Liver (tissue), 10 donors: ENCODE measurements at places on chromosomes 7 and 10.

DNA sequence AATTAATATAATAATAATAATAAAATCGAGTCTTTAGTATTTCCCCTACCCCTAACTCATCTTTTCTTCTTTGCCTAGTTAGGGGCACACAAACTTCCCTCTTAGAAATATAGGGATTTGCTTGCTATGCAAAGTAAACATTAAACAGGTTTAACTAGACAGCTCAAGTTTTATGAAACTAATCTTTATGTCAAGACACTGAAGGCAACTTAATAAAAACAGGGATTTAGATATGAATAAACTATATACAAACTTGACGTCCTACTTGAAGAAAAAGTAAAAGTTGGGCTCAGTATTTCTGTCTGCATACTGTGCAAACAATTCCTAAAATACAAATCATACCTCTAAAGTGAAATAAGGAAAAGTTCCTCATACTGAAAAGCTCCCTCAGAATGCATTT lies 52.1 kb upstream of the CAV2 start:
- no peaks in the 10 kb centered on the region for H3K4me1 ChIP-seq
- H3K27ac ChIP-seq, result no peak overlapping the region
- no peaks in the 10 kb centered on the region for H3K36me3 ChIP-seq
- no peak for DNase-seq

DNA sequence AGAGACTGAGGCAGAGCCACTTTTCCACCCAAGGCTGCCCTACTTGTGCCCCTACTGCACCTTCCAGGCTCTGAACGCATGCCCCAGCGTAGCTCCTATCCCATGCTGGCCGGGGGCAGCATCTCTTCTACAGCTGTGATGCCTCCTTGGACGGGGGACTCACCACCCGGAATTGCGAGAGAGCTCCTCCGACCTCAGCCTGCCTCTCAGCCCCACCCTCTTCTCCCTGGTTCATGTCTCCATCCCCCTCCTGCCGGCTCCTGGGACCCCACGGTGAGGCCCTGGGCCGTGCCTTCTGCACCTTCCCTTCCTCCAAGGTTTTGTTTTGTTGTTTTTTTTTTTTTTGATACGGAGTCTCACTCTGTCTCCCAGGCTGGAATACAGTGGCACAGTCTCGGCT lies 112.4 kb downstream of the MICALL2 start:
- no peak overlapping the region for H3K4me3 ChIP-seq
- no peaks in the 10 kb centered on the region for H3K36me3 ChIP-seq
- DNase-seq, result no peak

DNA sequence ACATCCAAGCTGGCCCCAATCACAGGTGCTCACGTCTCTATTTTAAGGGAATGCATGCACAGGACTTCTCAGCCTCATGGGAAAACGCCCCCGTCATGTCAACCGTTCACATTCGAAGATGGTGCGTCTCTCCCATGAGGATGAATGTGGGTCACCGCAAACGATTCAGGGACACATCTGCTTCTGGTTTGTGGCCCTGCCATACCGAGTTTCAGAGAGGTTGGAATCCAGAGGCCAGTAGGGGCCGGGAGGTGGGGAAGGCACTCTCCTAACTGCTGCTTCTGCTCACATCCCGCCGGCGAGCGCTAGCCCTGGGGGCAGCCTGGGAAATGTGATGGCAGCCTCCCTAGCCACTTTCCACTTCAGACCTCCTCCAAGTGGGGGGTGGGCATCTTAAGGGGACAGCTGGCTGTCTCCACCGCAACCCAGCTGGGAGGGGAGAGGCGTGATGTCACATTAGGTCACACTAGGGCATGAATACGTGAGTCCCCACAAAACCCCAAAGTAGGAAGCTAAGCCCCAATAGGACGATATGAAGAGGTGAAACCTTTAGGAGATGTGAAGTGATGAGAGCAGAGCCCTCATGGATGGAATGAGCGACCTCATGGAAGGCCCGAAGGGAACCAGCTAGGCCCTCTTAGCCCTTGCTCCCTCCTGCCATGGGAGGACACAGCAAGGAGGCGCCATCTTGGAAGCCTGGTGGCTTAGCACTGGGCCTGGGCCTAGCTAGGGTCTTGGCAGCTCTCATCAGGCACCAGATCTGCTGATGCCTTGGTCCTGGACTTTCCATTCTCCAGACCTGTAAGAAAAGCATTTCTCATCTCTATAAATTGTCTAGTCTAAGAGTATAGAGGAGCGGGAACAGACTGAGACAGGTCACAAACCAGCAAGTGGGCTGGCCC lies 107.8 kb downstream of the TCERG1L start:
- H3K27ac ChIP-seq, result no peak overlapping the region
- no peaks in the 10 kb centered on the region for H3K27me3 ChIP-seq
- H3K4me3 ChIP-seq, result no peak overlapping the region
- no peaks in the 10 kb centered on the region for H3K4me1 ChIP-seq
- H3K36me3 ChIP-seq, result no peaks in the 10 kb centered on the region

GRCh38 chr7:106031300-106032035 lies 68.4 kb downstream of the CDHR3 start:
- H3K36me3 ChIP-seq, result no peaks in the 10 kb centered on the region
- H3K4me3 ChIP-seq, result no peak overlapping the region
- H3K27me3 ChIP-seq, result no peaks in the 10 kb centered on the region
- no peak for DNase-seq

GRCh38 chr7:89511900-89512299 lies 642.4 kb upstream of the STEAP1 start:
- no peak overlapping the region for H3K27ac ChIP-seq
- DNase-seq, result no peak
- H3K27me3 ChIP-seq, result no peaks in the 10 kb centered on the region
- H3K36me3 ChIP-seq, result no peaks in the 10 kb centered on the region
- no peaks in the 10 kb centered on the region for H3K4me1 ChIP-seq

DNA sequence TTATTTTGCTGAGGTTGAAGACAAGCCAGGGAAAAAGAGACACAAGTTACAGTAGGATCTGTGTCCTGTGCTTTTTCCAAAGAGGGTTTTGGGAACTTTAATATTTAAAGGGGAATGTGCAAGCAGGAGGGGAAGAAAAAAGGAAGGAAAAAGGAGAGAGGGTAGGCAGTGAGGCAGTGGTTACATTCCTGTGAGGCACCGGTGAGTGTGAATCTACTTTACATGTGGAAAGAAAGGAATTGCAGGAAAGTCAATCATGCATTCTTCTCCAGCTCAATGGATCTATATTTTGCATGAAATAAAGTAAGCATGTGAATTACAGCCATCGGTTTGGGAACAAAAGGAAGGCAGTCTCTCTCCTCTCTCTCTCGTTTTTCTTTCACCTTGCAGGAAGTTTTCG lies 12.6 kb upstream of the DYNC2I1 start:
- H3K4me1 ChIP-seq, result no peaks in the 10 kb centered on the region
- no peak overlapping the region for H3K4me3 ChIP-seq
- no peak for DNase-seq
- no peaks in the 10 kb centered on the region for H3K36me3 ChIP-seq
- H3K27me3 ChIP-seq, result no peaks in the 10 kb centered on the region

DNA sequence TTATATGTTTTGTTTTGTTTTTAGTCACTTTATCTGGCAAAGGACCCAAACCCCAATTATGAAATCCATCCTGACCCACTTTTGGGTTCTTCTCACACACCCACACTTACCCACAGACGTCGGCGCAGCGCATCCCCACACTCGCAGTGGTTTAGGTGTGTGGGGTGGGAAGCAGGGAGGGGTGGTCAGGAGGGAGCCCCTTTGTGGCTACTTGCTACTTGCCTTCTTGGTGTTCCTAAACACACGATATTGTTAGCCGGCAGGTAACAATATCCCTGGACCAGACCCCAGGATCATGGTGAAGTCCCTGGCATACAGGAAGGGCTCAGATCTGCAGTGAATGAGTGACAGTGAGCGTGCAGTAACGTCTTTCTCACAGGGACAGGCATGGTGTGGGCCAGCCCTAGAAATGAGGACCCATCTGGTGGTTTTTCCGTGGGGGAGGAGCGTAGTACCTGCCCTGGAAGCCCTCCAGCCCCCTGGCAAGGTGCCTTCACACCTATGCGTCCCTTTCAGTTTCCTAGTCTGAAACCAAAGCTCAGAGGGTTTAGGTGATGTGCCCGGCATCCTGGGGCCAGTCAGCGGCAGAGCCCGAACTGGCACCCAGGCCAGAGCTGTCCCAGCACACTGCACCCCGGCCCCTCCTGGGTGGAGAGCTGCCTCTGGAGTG lies 4.4 kb downstream of the SPOCK2 start:
- no peak overlapping the region for H3K27ac ChIP-seq
- no peak overlapping the region for H3K4me3 ChIP-seq
- peaks cover 5% of the 10 kb centered on the region for H3K4me1 ChIP-seq
- no peak for DNase-seq
